Activated naive CD4-positive, alpha-beta T cell (primary cell): ENCODE measurements at places on chromosomes 7 and 10.

DNA sequence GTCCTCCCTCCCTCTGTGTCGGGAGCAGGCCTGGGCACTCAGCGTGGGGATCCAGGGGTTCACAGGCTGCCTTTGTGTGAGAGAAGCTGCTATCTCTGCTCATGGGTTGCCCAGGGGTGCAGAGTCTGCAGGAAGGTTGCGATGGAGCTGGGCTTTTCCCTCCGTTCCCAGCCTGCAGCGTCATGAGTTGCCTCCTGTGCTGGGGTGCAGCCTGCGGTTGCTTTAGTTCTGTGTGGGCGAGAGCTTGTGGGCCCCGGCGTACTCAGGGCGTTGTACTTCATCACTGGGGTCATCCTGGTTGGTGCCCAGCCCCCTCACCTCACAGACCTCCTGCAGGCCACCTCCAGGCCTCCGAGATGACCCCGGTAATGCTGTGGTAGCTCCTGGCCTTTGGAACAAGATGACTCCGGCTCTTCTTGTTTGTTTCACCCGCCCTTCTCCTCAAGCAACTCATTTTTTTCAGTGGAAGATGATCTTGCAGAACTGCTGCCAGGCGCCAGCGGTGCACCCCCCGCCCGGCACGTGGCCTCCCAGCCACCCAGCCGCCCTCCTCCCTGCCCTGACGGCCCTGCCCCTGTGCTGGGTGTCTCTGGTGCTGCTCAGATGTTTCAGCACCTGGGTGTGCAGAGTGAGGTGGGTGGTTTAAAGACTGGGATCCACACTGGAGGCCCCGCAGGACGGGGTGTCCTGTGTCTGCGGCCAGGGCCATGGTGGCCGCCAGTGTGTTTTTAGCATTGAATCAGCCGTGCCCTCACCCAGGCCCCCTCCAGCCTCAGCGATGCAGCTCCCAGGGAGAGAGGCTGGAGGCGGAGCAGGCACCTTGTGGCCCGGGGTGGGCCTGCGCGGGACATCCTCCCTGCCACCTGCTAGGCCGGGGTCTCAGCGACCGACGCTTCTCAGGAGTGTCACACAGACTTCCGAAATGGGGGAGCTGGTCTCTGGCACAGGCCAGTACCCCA is 7.2 kb downstream of the AP5Z1 start:
- DNase-seq: no peak

DNA sequence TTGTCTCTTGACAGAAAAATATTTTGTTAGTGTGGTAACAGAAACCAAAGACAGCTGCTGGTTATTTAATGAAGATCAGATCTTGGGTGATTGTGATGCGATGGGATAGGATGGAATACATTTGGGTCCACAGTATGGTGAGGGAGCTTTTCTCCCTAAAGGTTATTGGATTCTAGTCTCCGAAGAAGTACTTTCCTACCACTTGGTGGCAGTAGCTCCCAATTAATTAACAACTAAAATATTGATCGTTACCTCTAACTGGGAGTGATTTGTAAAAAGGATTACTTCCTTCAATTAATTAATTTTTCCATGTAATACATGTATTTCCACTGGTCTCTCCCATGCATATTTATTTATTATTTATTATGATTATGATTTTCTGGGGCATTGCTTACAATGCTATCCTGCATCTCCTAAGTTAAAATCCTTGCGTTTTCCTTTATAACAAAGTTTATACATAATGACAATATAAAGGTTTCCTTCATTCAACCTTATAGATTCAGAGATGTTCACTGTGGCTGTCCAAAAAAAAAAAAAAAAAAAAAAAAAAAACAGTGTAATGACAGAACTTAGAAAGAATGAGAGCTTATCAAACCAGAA is 25.6 kb downstream of the TMEM196 start:
- DNase-seq: no peak

- DNase-seq: no peak
Observed at GRCh38 chr10:102280397-102281101, 35.2 kb downstream of the GBF1 start.

DNA sequence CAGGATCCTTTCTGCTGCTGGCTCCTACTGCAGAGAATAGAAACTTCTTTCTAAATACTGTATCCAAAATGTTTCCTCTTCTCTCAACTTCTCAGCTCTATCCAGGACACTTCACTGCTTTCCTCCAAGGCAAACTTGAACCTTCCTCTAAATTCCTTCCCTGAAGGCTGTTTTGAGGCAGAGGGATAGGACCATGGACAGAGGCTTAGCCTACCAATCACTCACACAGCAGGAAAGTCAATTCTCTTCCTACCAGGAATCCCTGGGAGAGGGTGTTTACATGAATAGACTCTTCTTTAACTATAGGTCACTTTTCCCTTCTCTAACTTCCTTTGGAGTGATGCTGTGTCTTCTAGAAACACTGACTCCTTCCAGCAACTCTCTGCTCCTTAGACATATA is 115.6 kb upstream of the MKLN1 start:
- no peak for DNase-seq

DNA sequence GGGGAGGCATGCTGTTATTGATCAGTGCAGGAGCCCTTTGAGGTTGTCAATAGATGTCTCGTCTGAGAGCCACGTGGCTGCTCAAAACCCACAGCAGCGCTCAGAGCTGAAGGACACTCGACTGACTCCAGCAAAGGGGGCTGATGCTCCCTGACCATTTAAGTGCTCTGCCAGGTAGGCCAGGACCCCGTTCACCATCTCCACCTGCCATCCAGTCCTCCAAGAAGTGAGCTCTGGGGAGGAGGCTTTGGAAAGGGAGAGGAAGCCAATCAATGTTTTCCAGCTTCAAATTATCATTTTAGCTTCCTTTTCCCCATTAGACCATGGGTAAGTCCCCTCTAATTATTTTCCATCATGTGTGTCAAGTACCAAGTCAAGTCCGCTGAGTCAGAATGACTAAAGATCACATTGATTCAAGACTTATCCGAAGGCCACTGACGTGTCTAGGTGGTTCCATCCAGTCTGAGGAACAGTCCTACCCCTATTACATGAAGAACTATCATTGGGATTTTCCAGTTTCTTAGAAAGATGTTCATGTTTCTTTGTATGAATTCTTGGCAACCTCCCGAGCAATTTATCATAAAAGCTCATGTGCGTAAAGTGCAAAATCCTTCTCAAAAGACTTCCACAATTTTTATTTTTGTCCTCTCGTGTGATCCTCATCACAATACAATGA is 302.6 kb upstream of the LYZL1 start:
- DNase-seq: no peak

- DNase-seq: no peak
Observed at GRCh38 chr10:119461380-119461779, 81.1 kb downstream of the RGS10 start.
